ENCODE measurements at places on chromosomes 12 and 14.
A peak's percentile ranks its signal among the peaks of the same experiment; 100 is the strongest.

DNA sequence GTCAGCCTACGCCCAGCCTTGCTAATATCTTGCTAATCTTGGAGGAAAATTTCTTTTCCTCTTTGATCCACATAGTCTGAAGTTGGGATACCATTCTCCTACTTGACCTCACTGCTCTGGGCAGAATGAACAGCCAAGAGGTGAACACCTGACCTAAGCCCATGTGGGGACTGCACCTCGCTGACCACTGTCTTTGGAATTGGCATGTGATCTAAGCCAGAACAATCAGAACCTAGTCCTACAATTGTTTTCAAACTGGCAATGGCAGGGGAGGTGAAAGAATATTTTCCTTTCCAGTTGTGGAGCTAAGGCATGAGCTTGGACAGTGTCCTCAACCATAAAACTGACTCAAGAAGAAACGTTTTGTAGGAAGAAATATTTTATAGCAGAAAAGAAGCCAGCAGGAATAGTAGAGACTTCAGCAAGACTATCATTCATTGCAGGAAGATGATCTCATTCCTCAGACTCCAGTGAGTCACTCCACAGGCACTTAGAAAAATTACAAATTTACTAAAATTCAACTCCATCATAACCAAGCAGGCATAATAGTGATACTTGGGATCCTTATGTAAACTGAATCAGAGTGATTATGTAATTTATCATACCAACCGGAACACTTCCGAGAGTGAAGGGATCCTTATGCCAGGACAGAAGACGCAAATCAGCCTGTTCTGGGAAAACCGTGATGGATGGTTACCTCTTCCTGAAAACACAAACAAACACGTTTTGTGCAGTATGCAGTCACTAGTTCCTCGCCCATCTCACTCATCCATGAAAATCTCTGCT, 14.7 kb downstream of the PTPRO start:
- no peak for DNase-seq

- no peak for DNase-seq
Measured at GRCh38 chr12:98793121-98793520, 148.0 kb downstream of the APAF1 start.

GRCh38 chr12:67152451-67152850, 116.7 kb upstream of the CAND1 start:
- DNase-seq: no peak

- no peak for DNase-seq
Measured at GRCh38 chr14:99420711-99421110, 59.9 kb downstream of the SETD3 start.

GRCh38 chr12:2453076-2453760, 341.6 kb upstream of the FKBP4 start:
- DNase-seq: no peak

GRCh38 chr14:22071006-22071405, 397.4 kb upstream of the OR4E1 start:
- peak; percentile 39 for DNase-seq

DNA sequence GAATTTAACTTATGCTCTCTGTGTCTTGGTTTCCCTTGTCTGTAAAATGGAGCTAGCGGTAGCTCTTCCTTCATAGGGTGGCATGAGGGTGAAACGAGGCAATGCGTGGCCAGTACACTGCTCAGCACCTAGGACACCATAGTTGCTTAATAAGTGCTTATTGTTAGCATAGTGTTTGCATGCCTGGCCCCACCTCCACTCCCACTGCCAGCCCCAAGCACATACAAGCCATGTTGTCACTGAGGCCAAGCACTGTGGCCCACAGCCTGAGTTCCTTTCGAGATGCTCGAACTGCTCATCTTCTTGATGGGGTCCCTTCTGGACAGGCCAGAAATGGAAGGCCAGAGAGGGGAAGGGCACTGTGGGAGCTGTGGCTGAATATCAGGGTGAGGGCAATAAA, 839 bp downstream of the FICD start:
- DNase-seq: peak; percentile 28

DNA sequence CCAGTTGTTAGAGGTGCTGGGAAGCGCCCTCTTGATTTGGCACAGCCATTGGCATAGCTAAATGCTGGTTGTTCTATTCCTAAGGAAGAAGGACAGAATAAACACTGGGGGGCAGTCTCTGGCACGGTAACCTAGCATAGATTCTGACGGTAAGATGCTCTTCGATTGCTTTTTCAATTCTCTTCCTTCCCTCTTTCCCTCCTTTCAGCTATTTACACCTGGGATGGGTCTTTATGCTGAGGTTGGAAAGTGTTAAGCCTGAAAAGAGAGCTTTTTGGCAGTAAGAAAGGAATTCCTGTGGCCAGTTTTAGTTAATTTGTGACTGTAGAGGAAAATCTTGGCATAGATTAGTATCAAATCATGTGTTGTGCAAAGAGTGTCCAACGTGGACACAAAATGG, 162.8 kb downstream of the SNAPC1 start:
- DNase-seq: peak; percentile 51

DNA sequence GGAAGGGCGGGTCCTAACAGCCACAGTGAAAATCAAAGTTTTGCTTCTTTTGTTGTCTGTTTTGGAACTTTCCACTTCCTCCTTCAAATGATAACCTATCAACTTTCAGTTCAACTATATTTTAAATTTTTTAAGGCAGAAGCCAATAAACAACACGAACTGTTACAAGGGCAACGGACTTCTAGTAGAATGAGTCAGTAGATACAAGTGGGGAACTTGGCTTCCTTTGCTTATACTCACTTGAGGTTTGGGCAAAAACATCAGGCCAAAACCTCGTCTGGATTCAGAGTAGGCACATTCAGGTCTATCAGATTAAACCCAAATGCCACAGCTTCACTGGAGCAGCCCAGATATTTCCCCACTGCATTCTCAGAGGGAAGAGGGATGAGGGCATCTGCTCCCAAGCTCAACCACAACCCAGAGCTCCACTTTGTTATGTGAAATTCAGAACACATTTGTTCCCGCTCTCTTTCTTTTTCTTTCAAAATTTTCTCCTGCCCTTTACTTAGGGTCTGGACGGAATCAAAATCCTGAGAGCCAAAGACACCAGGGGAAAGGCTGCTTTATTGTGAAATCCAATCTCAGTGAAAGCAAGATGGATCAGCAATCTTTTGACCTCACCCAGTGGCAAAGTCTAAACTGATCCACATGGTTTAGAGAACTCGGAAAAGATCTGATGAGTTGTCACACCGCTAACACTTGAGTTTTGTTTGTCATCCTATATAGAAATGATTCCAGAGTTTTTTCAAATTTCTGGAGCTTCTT, 152.5 kb upstream of the BTG1 start:
- DNase-seq: no peak

- peak; percentile 63 for DNase-seq
Measured at GRCh38 chr12:102478405-102479098, 1.8 kb downstream of the IGF1 start.

DNA sequence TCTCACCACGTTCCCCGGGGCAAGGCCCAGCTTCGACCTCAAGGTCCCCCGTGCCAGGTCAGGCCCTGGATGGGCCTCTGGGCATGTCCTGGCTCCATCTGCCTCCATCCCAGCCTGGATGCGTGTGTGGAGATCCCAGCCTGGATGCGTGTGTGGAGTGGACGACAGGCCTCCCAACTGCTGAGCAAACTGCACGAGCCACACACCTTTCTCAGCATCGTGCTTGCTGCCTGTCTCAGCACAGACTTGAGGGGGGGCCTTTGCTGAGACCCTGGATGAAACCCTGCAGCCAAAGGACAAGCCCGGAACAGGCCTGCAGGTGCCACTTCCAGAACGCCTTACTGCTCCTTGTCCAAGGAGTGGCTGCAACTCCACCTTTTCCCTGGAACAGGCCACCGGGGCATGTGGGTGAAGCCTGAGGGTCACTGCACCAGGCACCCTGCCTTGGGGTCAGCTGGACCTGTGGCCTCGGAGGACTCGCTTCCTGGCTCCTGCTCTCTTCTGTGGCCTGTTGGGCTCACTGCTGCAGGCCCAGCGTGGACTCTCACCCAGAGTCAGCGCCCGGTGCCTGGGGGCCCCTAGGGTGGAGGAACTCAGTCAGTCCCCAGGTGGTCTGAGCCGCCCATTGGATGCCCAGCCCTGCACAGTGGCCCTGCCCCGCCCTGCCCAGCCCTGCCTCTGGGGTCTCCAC, 176.0 kb downstream of the KIF26A start:
- DNase-seq: no peak

- no peak for DNase-seq
Measured at GRCh38 chr12:124020514-124020949, 47.5 kb downstream of the ZNF664 start.

- no peak for DNase-seq
Measured at GRCh38 chr12:63934936-63935335, 90.4 kb downstream of the SRGAP1 start.

DNA sequence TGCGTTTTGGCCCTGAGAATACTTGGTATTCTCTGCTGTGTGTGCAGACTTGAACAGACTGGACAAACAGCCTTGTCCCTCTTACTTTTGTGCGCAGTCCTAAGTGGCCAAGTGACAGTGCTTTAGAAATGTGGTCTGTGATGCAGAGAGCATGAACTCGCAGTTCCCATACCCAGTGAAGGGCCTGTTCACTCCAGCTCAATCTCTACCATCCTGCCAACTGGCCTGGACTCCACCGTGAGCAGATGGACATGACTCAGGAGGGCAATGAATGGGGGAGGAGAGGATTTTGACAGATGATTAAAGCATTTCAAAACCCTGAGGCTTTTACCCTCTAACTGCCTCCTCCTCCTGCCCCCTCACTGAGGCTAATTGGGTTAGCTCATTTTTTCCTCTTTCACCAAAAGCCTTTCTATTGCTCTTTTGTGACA, 62.5 kb upstream of the PYGL start:
- no peak for DNase-seq

GRCh38 chr12:99119943-99120342, 474.9 kb downstream of the APAF1 start:
- no peak for DNase-seq

DNA sequence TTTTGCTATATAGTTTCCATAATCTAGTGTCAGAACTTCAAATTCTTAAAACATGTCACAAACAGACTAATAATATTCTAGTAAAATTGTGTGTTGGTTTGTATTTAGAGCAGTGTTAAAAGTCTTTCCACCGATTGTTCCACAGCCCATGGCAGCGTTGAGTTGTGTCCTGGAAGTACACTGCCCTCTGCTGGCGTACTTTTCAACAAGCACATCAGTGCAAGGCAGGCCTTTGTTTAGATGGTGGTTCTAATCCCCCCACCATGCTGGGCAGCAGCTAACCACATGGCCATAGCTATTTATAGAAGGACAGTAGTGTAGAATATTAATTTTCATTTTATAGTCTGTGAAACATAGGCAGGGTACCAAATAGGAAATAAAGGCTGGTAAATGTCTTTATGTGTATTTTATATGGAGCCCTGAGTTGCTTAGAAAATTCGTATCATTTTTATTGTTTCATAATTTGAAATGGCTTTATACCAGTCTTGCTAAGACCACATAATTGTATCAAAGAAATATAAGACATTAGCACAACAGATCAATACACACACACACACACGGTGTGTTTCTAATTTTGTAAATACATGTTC, 235.4 kb downstream of the SEC23A start:
- peak; percentile 18 for DNase-seq
